Activated CD4-positive, alpha-beta T cell treated with anti-CD3 and anti-CD28 coated beads, Interleukin-2, amount 50 U/mL, for 24 hours (primary cell): ENCODE measurements at places on chromosomes 6 and 20.

DNA sequence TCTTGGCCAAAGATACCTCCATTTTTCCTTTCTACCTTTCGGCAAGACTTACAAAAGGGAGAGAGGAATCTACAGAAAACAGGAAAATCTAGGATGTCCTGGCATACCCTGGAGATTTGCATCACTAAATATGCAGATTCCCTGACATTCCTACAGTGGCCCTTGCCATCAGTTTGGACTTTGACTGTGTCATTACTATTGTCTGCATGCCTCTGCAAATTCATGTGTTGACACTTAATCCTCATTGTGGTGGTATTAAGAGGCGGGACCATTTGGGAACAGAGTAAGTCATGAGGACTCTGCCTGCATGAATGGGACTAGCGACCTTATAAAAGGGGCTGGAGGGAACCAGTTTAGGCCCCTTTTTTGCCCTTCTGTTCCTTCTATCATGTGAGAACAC, 50.5 kb upstream of the DTNBP1 start:
- no peak for DNase-seq

DNA sequence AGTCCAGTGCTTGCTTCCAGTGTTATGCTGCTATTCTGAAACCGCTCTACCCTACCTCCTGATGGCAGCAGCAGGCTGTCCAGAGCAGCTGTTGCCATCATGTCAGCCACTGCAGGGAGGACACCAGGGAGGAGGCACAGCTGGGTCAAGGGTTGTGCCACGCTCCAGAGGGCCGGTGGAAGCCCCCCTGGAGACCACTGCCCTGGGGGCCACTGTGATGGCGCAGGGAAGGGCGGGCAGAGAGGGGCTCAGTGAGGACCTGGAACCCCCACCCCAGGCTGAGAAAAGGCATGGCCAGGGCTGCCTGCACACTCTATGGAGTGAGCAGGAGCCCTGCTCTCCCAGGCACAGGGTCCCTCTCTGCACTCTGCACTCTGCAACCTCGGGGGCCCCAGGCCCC, 271.3 kb upstream of the BTBD3 start:
- DNase-seq, result no peak

- no peak for DNase-seq
These were observed 117.6 kb downstream of the MRPL14 start for GRCh38 chr6:44009425-44010321.

- no peak for DNase-seq
These were observed 23.6 kb downstream of the MBOAT1 start for GRCh38 chr6:20188630-20189075.
